ENCODE measurements at places on chromosomes 4 and X.

DNA sequence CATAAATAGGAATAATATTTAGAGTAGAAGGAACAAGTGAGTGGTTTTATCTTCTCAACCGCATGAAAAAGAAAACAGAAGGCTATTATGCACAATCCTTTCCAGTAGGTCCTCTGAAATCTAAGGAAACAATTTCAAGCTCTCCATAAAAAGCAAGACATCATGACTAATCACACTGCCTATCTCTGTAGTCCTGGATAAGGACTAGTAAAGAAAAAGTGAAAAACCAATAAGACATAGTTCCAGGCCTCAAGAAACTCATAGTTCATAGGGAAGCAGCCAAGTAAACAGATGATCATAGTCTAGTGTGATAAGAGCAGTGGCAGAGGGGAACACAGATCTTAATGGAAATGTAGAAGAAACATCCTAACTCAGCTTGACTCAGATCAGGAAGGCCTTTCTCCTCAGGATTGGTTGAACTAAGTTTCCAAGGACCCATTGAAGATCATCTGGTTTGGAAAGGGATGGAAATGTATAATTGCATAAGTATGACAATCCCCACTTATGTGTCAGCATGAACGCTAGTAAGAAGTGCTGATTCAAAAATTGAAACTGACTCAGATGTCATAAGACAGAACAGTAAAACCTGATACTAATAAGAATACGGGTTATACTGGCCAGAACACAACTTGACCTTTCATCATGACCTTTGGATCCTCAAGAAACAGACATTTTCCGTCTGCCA, 155.3 kb downstream of the GRIA3 start:
- no peak for DNase-seq

- DNase-seq, result no peak
These were observed 31.3 kb upstream of the CLDN24 start for GRCh38 chr4:183353557-183353956.

GRCh38 chr4:152011469-152011868, 250.7 kb upstream of the GATB start:
- DNase-seq, result no peak

DNA sequence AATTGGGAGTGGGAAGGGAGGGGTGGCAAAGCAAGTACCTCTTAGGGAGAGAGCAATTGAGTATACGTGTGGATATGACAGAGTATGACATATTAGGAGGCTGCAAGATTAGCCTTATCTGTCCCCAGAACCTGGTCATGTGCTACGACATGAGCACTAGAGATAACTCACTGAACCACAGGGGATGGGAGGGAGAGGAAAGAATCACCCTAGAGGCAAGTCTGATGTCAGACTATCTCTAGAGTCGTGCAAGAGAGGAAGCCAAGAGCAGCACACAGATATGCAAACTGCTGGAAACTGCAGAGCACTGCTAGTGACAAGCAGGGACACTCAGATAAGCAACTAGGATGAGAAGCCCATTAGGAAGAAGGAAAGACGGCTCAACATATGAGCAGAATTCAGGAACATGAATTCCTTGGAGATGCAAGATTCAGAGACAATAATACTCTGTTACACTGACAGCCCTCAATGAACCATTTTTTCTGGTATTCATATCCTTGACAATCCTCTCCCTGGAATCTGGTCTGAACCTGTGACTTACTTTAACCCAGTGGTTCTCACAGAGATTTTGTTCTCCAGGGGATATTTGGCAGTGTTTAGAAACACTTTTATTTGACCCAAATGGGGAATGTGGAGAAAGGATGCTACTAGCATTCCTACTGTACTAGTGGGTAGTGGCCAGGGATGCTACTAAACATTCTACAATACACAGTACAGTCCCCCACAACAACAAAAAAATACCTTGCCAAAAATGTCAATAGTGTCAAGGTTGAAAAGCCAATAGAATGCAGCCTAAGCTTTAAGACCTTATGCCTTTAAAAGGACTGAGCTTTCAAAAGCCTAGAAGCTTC, 84.0 kb upstream of the BMP2K start:
- no peak for DNase-seq

- DNase-seq, result no peak
These were observed 8.0 kb downstream of the XPNPEP2 start for GRCh38 chrX:129746557-129747470.

GRCh38 chr4:169975131-169975837, 50.9 kb downstream of the MFAP3L start:
- DNase-seq, result no peak

DNA sequence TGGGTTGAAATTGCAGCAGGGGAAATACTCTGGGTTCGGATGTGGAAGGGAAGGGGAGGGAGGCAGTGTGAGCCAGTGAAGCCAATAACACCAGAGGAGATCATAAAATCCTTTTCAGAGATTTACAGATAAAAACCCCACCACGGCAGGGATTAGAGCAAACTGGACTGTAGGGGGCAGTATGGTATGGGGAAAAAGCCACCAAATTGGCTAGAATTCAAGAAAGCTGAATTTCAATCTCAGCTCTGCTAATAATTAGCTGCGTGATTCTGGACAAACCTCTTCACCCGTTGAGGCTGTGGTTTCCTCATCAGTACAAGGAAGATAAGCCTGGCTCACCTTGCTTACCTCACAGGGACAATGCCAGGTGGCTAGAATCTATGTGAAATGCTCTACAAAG, 108.1 kb downstream of the ATG4A start:
- DNase-seq, result no peak

- no peak for DNase-seq
These were observed 15.8 kb upstream of the PDE6B start for GRCh38 chr4:609400-610050.

- no peak for DNase-seq
These were observed 496.5 kb upstream of the LCORL start for GRCh38 chr4:18518098-18518497.

GRCh38 chr4:26806331-26806730, 54.3 kb upstream of the STIM2 start:
- DNase-seq, result no peak
